Upper lobe of right lung (tissue), 1 donor: ENCODE measurements at places on chromosomes 4 and X. TPM values are rescaled to one million over a fixed set of nuclear protein-coding genes. Genes with fewer than 3 reads are reported as not detected.

DNA sequence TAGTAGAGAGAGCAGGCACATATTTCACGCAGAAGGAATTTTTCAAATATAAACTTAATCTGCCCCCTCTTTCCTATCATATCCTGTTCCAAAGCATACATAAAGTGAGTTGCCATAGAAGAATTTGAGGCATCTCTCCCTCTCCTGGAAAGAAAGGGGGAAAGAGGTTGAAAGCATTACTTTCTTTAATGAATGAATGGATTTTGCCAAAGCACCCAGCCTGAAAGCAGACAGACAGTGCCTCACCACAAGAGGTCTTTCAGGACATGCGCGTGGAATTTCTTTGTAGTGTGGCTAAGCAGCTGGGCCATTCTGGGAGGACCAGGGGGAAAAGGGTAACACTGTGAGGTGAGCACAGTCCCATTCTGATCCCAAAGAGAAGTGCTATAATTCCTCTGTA, 651.4 kb downstream of the IQCM start:
- DNase-seq = no peak

DNA sequence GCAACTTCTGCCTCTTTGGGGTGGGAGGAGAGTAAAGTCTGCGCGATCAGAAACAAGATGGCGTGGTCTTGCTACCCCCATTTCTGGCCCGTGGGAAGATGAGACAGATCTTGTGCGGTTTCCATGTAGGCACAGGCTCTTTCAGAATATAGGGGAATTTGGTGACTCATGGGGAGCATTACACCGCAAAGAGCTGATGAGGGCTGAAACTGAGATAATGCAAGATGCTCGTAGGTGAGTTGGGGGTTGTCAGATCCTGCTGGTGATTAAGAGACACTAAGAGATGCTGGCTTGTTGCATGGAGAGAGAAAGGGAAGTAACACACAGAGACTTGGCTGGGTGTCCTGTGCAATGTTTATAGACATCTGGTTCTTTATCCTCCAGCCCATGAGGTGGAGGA, 1.5 kb downstream of the EVC start:
- DNase-seq = no peak

- DNase-seq = no peak
Measured at GRCh38 chr4:85508654-85509053, 33.7 kb downstream of the ARHGAP24 start.

DNA sequence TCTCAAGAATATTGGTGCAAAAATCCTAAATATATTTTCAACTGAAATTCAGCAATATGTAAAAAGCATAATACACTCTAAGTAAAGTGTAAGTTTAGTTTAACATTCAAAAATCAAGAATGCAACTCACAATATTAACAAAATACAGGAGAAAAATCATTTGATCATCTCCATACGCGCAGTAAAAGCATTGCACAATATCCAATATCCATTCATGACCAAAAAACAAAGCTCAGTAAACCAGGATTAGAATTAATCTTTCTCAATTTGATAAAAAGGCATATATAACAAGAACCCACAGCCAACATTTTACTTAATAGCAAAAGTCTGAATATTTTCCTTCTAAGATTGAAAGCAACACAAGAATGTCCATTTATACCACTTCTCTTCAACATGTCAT, 48.3 kb upstream of the C4orf54 start:
- no peak for DNase-seq

DNA sequence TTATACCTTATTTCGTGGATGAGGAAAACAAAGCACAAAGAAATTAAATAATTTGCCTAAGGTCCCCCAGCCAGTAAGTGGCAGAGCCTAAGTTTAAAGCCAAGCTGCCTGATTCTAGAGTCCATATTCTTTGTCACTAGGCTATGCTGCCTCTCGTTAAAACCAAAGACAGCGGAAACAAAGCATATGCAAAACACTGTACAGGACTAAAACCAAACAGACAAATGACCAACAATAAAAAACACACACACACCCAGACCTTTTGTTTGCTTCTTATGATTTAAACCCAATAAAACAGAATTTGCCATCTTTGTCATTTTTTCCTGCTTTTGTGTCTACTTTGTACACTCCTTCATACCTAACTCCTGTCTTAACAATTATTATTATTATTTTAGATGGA, 10.1 kb upstream of the VSIG1 start:
- no peak for DNase-seq

GRCh38 chrX:135480076-135480475, 40.4 kb upstream of the INTS6L start:
- DNase-seq = no peak

Gene DMRTC1
- 0.61 TPM for total RNA-seq

Gene SOWAHB
- 2.5 TPM for total RNA-seq

Gene TRO
- total RNA-seq = 2.7 TPM

Gene PRDM8
- total RNA-seq = 1.7 TPM

Gene ENPP6
- 0.12 TPM for total RNA-seq
